ENCODE measurements at places on chromosomes 2 and 18.

- no peak for DNase-seq
Measured at GRCh38 chr2:46258937-46259776, 38.0 kb upstream of the EPAS1 start.

DNA sequence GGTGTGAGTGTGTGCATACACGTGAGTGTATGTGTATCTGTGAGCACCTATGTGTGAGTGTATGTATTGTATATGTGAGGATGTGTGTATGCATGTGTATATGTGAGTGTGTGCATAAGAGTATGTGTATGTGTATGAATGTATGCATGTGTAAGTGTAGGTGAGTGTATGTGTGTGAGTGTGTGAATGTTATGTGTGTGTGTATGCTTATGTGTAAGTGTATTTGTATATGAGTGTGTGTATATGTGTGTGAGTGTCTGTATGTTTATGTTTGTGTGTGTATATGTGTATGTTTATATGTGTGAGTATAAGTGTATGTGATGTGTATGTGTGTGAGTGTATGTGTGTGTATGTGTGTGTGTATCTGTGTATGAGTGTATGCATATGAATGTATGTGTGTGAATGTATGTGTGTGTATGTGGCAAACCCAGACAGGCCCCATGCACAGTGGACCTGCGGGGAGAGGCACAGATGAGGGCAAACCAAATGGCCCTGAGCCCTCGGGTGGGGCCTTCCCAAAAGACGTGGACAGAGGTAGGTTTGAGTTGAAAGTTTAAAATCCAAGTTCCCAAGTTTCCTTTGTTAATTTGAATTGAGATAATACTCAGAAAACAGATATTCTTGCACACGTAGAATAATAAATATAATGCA lies 51.5 kb downstream of the EDAR start:
- DNase-seq: no peak

- peak; percentile 54 for DNase-seq
Measured at GRCh38 chr2:68807821-68808266, 63.4 kb downstream of the BMP10 start.

- peak; percentile 66 for DNase-seq
Measured at GRCh38 chr2:230068016-230068650, 591 bp downstream of the SLC16A14 start.

- DNase-seq: no peak
Measured at GRCh38 chr2:139916822-139917221, 1136.6 kb upstream of the NXPH2 start.

DNA sequence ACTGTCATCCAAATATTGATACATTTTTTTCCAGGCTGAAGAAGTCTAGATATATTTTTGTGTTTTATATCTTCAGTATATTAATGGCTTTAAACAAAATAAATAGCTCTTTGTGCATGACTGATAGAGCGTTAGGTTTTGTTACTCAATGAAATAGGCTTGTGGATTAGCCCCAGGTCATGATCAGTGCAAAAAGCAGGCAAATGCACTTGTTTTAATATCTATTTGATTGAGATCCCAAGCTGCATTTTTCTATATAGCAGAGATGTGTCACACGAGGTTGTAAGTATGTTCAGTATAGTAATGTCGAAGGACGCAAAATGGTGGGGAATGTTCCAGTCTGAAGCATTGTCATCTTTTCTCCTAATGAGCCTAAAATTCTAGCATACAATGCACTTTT lies 198.5 kb downstream of the ZNF407 start:
- no peak for DNase-seq

GRCh38 chr2:177396703-177397460 lies 4.3 kb downstream of the AGPS start:
- DNase-seq: peak; percentile 82

- DNase-seq: peak; percentile 21
Measured at GRCh38 chr2:105518897-105519296, 120.0 kb upstream of the FHL2 start.
